ENCODE measurements at places on chromosomes 13 and 19.

DNA sequence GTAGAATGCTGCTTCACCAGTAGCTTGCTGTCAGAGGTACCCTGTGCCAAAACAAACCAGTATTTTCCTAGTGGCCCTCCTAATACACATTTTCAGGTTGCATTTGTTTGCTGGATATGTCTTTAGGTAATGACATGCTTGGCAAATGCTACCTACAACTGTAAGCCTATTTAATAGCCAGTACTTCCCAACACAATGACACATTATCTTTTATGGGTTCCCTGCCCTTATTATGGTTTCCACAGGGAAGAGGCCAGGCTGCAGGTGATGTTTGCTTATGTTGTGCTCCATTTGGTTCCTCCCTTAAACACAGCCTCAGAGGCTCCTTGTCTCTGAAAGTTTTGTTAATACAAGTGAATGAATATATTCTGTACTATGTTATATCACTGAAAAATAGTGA lies 24.7 kb downstream of the FRY start:
- no peak for DNase-seq

DNA sequence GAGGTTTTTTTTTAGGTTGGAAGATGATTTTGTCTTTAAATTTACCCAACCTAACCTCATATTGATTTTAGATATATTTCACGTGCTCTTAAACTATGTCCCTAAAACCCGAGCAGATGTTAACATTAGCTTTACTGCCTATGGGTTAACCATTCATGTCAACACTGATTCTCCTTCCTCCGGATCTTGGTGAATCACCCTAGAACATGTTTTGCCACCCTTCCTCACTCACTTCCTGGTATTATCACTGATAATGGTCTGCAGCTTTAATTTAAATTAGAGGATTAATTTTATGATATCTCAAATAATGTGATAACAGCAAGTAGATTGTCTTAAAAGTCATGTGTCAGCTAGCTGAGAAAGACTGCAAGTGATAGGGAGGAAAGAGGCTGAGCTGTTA lies 31.9 kb downstream of the HTR2A start:
- DNase-seq = peak; percentile 28

GRCh38 chr19:1470305-1471009 lies 8.6 kb downstream of the C19orf25 start:
- no peak for DNase-seq

DNA sequence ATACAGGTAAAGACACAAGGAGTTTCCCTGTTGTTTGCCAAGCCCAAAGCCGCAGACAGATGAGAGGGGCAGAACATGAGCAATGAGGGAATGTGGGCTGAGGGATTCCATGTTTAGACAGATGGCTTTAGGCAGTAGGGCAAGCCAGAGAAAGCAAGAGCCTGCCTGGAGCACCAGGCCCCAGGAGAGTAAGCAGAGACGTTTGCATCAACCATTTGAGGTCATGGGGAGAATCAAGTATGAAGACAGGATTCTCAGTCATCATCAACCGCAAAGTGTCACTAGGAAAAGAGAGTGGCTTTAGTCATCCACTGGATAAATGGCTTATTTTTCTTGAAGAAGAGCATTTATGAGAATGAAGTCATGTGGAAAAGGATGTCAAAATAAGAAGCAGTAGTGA lies 184.7 kb downstream of the COG6 start:
- DNase-seq = no peak

GRCh38 chr19:6020972-6021805 lies 43.2 kb upstream of the RANBP3 start:
- no peak for DNase-seq

DNA sequence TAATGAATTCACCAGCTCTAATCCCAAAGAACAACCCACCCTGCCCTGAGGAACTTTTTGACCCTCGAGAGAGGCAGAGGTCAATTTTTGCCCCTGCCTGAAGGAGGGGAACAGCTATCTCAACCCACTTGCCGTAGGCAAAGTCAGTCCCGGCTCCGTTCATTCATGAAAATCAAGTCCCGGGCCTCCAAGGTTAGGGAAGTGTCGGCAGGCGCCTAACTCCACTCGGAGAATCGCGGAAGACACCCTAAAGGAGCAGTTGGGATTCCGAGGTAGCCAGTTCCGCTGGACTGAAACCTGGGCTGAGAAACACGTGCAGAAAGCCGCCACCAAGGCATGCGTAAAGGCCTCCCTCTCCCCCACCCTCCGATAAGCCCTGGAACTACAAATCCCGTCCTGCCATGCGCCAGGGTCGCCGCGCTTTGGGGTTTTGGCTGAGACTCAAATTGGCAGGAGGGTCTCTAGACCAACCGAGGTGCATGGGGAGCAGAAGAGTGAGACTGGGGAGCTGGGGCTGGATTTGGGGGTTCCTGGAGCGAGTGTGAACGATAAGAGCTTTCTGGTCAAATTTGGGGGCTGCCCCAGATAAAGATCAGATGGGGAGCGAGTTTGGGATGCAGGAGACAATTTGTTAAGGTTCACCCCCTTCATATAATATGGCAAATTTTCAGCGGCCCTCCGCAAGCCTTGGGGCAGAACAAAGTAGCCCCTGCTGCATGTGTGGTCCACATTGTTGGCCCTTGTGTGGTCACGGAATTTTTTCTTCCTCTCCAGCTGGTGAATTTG lies at the start of gene TNPO2:
TNPO2 (minus strand) TSS at position 292 of the 786 bp plus-strand sequence. CDS start 2,955 bp downstream, outside the sequence.
- peak; percentile 60 for DNase-seq

DNA sequence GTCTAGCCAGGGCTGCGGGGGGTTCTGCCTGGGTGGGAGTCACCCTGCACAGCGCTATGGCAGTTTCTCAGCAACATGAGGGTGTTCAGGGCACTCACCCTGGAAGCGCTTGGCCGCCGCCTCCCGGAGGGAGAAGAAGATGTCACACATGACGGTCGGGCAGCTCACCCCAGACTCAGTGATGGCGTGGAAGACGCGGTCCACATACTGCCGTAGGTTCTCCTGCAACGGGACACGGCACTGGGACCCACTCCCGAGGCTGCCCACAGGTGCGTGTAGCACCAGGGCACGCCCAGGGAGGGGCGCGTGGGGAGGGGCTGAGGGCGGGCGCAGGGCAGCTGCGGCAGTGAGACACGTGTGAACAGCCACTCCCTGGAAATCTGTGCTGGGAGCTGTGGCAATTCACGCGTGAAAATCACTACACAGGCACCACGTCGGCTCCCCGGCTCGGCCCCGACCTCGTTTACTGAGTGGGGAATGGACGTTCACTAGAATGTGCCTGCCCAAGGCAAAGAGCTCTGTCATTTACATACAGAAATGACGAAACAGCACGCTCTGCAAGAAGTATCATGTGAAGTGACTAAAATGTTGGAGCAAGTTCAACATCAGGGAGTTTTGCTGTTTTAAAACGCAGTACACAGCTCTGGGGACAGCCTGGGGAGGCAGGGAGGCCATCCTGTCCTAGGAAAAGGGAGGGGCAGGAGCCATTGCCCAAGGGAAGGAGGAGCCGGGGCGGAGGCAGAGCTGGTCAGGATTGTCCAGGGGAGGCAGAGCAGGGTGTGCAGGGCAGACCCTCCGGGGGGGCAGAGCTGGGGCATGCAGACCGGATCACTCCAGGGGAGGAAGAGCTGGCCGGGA lies 41.5 kb upstream of the C13orf46 start:
- DNase-seq = no peak

GRCh38 chr19:8794823-8795222 lies 37.3 kb downstream of the ZNF558 start:
- no peak for DNase-seq

GRCh38 chr19:49338023-49338677 lies 2.9 kb downstream of the CD37 start:
- DNase-seq = no peak

GRCh38 chr13:23372264-23372906 lies 61.1 kb downstream of the SACS start:
- peak; percentile 52 for DNase-seq

DNA sequence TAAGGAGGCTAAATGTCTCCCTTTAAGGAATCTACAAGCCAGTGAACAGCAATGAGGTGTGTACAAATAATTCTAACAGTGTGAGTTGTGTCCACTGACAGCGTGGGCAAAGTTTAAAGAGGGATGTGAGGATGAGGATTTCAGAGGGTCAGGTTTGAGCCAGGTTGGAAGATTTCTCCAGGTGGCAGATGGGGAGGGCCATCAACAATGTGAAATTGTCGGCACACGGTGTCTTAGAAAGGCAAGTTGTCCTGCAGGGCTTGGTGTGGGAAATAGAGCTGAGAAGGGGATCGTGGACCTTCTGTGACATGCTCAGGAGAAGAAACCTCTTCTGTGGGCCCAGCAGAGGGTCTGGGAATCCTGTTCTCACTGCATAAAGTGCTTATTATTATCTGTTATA lies 52.1 kb downstream of the ATP8A2 start:
- no peak for DNase-seq

- no peak for DNase-seq
Observed at GRCh38 chr19:5000120-5000611, 31.3 kb downstream of the KDM4B start.

GRCh38 chr13:32019612-32020233 lies 11.9 kb upstream of the FRY start:
- peak; percentile 45 for DNase-seq

GRCh38 chr13:31873145-31873544 lies 133.8 kb downstream of the RXFP2 start:
- no peak for DNase-seq

DNA sequence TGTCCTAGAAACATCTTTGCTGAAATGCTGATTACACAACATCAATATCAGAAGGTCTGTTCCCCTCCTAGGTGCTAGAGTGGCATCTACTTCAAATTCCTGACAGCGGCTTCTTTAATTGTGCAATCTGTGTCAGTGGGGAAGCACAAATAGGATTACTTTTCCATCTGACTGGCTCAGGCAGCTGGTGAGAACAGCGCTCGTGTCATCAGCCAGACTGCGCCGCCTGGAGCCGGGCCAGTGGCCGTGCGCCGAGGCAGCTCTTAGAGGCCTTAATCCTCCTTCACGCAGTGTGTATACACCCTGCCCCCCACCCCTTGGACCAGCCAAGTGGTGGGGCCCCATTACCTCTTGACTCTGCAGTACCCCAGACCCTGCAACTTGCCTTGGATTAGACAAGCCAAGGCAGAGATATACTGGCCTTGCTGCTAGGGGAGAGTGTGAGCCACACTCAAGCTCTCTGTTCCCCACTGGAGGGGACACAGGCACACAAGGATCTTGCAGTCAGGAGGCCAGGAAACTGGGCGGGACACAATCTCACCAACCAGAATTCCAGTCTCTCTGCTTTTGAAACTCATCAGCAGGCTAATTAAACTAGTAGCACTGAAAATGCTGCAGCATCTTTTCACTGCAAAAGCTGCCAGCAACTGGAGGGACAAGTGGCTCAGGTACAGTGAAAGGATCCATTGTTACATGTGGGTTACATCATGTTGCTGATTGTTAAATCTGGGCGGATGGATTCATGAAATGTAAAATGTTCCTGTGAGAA lies 48.9 kb upstream of the EPHX3 start:
- DNase-seq = peak; percentile 77

- no peak for DNase-seq
Observed at GRCh38 chr19:46885411-46885810, 24.6 kb downstream of the ARHGAP35 start.

DNA sequence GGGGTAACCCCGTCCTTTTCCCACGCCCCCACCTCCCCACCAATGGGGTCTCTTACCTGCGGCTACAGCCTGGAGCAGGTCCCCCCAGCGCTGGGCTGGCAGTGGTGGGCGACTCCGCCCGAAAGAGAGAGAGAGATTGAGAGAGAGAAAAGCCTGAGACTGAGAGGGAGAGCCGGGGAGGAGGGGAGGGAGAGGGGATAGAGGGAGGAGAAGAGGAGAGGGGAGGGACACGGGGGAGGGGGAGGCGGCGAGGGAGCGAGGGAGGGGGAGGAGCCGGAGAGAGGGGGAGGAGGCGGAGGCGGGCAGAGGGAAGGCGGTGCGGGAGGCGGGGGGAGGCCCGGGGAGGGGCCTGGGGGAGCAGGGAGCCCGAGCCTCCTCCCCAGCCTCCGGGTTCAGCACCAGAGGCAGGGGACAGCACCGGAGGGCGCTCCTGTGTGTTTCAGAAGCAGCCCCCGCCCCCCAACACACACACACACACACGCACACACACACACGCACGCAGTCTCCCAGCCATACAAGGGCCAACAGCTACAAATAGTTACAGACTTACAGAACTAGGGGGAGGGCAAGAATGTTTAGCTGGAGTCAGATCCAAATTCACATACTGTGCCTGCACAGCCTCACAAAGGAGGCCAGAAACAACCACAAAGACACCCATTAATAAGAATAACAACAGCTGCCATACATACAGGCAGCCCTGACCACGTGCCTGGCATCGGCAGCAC lies at the start of gene SLC8A2:
SLC8A2 (minus strand) TSS at position 161 of the 725 bp plus-strand sequence. CDS start 5,490 bp downstream, outside the sequence.
- peak; percentile 28 for DNase-seq

GRCh38 chr13:109684824-109685202 lies 101.6 kb downstream of the IRS2 start:
- no peak for DNase-seq

- no peak for DNase-seq
Observed at GRCh38 chr19:39927076-39927475, 7.4 kb downstream of the FCGBP start.

- DNase-seq = peak; percentile 61
Observed at GRCh38 chr13:77697217-77698103, at the start of gene SLAIN1. Gene SLAIN1, plus strand, starts transcription at chr13:77697687. Its CDS starts 227 bp downstream, at chr13:77697914.

DNA sequence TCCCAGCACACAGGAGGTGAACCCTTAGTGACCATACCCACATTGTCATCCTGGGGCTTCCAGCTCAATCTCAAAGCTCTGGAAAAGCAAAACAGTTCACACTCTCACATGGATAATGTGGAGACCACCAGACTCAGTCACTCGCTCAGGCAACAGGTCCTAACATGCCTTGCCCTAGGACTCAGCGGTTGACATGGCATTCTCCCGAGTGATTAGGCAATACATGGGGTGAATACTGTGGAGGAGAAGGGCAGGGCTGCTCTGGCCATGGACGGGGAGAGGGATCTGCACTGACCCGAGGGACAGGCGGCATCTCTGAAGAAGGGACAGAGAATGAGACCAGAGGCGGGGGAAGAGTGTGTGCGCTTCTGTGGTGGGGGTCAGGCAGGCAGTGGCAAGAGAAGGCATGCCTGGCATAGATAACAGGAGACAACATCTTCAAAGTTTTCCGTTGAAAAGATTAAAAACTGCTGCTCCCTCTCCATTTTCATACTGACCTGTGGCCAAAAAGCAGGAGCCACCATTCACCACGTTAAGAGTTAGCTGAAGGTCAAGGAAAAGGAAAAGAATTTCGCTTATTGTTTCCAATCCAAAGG lies 44.5 kb upstream of the EPHX3 start:
- no peak for DNase-seq

DNA sequence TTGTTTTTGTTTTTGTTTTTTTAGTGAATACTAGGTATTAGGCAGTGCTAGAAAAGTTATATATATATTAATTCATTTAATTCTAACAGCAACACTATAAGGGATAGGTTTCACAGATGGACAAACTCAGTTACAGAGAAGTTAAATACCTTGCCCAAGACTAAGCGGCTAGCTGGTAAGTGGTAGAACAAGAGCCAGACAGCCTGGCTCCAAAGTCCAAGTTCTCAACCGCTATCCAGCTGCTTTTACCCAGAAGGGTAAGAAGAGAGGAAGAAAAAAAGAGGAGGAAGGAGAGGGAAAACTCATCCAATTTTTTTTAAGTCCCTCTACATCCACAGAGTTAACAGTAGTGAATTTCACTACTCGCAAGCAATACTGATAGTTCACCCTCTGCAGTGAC lies 217.0 kb downstream of the SPRY2 start:
- no peak for DNase-seq

- DNase-seq = peak; percentile 53
Observed at GRCh38 chr19:36973021-36973843, 57.1 kb downstream of the ZNF568 start.

- no peak for DNase-seq
Observed at GRCh38 chr13:42623916-42624315, 50.0 kb downstream of the TNFSF11 start.

- no peak for DNase-seq
Observed at GRCh38 chr13:106176117-106176516, 359.3 kb downstream of the EFNB2 start.

Measured in suppressor macrophage treated with lipopolysaccharide for 4 hours (primary cell).